ENCODE measurements at places on chromosomes 2 and 18.

DNA sequence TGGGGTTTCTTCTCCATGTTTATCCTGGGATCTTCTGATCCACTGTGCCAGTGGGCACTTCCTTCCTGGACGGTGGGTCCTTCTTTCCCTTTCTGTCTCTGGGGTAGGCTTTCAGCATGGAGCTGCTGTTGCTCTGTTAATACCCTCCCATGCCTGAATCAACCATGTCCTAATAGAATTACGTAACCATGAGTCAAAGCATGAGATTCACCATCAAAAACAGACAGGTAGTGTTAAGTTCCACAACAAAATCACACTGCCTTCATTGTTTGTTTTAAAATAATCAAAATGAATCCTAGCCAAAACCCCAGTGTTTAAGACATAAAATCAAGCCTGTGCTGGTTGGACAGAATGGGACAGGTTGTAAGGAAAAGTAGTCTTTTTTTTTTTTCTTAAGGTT lies 37.5 kb downstream of the GNAL start:
- no peak for DNase-seq

GRCh38 chr2:156343940-156344301 lies 11.4 kb upstream of the NR4A2 start:
- DNase-seq = no peak

DNA sequence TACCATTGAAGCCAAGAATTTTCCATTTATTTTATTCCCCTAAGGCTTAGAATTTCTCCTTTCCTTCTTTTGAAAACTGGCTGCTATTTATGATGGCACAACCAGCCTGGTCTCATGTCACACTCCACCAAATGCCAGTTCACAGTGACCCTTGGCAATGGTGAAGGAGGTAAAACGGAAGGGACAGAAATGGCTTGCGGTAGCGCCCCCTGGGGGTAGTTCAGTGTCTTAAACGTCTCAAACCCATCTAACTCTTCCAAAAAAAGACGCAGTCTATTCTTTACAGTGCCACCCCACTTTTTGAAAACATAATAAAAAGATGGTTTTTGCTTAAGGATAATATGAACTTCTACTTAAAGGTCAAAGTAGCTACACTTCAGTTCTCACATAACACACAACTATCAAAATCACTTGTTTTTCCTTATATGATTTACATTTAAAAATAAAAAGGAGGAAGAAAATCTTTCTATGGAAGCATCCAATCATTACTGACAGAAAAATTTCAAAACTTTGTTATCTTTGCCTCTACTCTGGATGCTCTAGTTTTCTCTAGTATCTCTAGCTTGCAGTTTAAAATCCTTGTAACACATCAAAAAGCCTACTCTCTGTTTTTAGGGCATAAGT lies 28.0 kb downstream of the PNO1 start:
- DNase-seq = peak; percentile 37

GRCh38 chr2:25257931-25258846 lies 83.5 kb downstream of the DNMT3A start:
- DNase-seq = no peak

DNA sequence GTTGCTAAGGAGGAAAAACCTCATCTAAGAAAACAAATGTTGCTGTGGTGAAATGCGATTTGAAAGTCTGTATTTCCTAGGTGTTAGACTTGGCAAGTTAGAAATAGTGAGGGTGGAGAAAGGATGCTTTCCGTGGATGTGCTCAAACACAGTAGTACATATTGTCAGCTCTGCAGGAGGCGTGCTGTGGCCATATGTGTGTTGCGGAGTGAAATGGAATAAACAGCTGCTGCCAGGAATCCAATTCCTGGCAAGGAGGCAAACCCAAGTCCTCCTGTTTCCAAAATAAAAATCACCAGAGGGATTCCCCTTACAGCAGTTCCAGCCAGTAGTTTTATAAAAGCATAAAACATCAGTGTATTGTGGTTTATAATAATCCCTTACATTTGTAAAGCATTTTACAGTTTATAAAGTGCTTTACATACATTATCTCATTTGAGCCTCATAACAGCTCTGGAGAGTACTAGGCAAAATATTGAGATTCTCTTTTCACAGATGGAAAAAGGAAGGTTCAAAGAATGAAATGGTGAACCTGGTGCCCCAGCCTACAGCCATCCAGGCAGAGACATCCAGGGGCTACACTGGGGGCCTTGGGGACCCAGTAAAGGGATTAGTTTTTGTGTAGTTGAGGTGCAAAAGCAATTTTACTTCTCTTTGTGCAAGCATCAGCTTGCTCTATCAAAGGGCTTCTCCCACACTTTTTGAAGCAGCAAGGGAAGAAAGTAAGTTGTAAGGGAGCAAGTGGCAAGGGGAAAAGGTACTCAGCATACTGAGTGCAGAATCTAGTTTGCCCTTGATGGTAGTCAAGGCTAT lies 206.0 kb downstream of the AGPS start:
- peak; percentile 51 for DNase-seq

DNA sequence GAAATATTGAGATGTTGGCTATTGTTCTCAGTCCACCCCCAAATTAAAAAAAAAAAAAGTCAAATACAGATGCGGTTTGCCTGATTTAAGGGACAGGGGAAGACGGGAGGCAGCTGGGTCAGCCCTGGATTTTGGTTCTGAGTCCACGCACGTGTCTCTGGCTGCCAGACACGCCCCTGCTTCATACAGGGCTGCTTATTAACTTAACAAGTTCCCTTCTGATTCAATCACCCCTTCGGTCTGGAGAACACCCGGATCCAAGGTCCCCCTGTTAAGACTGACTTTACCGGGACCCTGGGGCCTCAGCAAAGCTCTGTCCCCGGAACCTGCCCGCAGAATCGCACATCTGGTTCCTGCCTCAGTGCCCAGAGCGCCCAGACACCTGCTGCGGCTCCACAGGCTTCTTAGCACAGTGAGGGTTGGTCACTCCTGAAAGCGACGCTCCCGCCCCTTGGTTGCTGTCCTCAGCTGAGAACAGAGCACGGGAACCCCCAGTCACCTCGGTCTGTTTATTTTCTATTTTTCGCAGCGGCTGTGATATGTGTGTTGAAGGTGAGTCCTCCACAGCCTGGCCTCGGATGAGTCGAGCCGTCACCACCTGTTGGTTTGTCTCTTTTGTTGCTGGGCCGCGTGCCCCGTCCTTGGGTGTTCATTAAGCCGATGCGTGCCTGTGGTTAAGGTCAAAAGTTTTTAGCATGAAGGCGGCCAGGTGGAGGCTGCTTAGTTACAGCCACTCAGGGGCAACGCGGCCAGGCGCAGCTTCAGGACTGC lies 57.2 kb downstream of the RTP5 start:
- no peak for DNase-seq

- DNase-seq = no peak
These were observed 98.0 kb upstream of the BZW1 start for GRCh38 chr2:200713704-200714064.

DNA sequence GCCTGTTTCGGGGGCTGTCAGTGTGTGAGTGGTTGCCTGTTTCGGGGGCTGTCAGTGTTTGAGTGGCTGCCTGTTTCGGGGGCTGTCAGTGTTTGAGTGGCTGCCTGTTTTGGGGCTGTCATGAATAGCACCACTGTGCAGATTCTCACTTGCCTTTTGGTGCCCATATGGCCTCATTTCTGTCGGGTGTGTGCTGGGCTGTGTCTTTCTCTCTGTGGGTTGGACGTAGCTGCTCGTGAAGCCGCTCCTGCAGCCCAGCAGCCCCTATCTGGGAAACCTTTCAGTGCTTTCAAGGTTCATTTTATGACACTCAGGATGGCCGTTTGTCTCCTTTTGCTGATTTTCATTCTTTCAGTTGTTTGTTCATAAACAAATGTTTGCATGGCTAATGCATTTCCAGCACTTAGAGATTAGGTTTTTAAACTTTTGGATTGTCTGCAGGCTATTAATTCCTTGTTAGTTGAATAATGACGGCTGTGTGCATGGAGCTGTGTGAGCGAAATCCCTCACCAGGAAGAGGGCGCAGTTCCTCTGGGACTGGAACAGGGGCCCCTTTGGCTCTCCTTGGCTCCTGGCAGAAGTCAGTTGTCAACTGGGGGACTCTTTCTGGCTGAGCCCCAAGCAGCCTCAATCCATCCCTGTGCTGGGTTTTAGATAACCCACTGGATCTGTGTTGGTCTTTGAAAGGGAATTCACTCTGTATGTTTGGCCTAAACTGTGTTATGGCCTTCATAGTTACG lies 10.8 kb downstream of the AGAP1 start:
- DNase-seq = no peak

- peak; percentile 62 for DNase-seq
These were observed 90.8 kb downstream of the CCBE1 start for GRCh38 chr18:59606193-59607077.

DNA sequence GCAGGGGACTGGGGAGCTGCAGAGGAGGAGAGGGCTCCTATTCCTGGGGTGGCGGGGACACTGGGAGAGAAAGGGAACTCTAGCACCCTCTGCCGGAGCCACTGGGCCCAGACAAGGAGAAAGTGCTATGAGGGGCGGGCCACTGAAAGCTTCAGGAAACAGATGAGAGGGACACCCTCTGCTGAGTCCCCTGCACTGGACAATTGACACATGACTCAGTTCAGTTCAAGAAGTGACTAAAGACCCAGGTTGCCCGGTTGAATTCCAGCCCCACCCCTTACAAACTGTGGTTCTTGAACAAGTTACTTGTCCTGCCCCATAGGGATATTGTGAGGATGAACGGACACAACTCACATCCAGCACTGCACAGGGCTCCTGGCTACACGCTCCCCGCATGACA lies 5.0 kb downstream of the RUFY4 start:
- DNase-seq = peak; percentile 44

GRCh38 chr2:29776406-29776805 lies 145.0 kb downstream of the ALK start:
- no peak for DNase-seq

- no peak for DNase-seq
These were observed 37.9 kb downstream of the ODC1 start for GRCh38 chr2:10410001-10410822.

GRCh38 chr18:1498216-1498615 lies 593.5 kb downstream of the ADCYAP1 start:
- no peak for DNase-seq

DNA sequence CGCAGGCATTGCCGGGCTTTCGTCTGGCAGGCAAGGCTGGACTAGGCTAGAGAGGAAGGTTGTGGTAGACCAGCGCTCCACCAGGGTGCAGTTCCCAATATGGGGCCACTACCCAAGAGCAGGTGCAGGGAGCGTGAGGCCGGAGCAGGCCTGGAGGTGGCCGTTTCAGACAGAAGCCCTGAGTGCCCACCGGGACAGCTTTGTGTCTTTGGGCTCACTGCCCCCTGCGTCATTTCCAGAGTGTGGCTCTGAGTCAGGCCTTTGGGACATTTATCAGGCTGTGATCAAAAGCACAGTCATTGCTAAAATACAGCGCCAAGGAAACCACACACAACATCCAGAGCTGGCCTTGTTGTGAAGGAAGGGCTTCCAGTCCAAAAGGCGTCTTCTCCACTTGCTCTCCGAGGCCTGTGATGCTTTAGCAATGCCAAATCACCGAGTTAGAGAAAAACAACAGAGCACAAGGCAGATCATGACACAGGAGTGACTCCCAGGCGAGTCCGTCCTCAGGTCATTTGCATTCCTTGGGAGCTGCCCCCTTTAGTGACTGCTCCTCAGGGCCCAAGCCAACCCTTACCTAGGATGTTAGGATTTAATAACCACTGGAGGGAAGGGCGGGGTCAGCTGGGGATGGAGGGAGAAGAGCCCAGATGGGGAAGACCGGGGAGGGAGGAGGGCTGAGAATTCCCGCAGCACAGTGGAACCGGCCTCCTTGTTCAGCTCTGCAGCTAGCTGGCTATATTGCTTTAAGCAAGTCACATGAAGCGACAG lies 42.3 kb downstream of the RFX8 start:
- no peak for DNase-seq

DNA sequence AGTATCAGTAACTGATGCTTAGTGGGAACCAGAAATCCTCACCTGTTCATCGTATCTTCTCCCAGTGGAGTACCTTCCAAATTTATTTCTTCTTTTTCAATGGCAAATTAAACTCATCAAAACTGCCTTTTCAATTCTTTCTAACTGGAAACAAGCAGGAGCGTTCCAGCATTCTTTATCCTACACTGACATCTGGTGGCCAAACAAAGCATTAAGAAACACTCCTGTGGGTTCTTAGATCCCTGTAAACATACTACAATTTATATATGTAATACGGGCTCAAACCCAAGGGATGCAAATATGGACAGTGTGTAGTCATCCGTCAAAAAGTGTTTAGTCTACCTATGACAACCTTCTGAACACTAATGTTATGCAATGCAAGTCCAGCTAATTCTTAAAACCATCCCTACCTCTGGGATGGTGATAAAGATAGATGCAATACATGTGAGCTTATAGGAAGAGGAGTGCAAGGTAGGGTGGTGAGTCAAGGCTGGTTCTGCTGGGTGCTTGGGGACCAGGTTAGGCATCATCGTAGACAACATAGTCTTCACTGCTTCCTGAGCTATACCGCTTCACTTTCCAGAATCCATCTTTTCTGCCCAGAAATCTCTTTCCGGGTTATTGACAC lies 375.0 kb downstream of the CTNNA2 start:
- DNase-seq = peak; percentile 83

- DNase-seq = no peak
These were observed 34.5 kb downstream of the RBFA start for GRCh38 chr18:80068571-80069272.

- DNase-seq = no peak
These were observed 37.1 kb downstream of the BOK start for GRCh38 chr2:241595600-241596140.

DNA sequence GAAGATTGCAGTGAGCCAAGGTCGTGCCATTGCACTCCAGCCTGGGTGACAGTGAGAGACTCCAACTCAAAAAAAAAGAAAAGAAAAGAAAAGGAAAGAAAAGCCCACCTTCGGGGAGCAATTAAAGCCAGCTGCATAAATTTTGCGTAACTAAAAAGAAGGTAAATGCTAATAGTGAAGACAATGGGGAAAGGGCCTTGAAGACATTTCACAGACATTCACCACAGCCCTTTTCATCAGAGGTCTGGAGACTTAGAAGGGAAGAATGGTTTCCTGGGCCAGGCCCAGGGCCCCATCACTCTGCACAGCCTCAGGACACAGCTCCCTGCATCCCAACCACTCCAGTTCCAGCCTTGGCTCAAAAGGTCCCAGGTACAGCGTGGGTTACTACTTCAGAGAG lies 35.1 kb upstream of the MSH6 start:
- DNase-seq = no peak

GRCh38 chr2:84833481-84834150 lies 47.3 kb downstream of the TRABD2A start:
- no peak for DNase-seq

- DNase-seq = no peak
These were observed 464.0 kb downstream of the EIPR1 start for GRCh38 chr2:2913601-2914120.

GRCh38 chr2:144630459-144631215 lies 110.7 kb upstream of the ZEB2 start:
- DNase-seq = no peak

GRCh38 chr2:189492451-189492850 lies 51.2 kb downstream of the WDR75 start:
- DNase-seq = no peak

- DNase-seq = peak; percentile 14
These were observed 91.1 kb downstream of the ACTR3 start for GRCh38 chr2:113980946-113981345.

- peak; percentile 23 for DNase-seq
These were observed 38.2 kb downstream of the PDIA6 start for GRCh38 chr2:10774394-10774793.

- no peak for DNase-seq
These were observed 31.2 kb downstream of the SMAD2 start for GRCh38 chr18:47899107-47899840.

Measured in adipocyte (in vitro differentiated cells).